Fibroblast of the aortic adventitia (primary cell): ENCODE measurements at places on chromosomes 1 and 21.

DNA sequence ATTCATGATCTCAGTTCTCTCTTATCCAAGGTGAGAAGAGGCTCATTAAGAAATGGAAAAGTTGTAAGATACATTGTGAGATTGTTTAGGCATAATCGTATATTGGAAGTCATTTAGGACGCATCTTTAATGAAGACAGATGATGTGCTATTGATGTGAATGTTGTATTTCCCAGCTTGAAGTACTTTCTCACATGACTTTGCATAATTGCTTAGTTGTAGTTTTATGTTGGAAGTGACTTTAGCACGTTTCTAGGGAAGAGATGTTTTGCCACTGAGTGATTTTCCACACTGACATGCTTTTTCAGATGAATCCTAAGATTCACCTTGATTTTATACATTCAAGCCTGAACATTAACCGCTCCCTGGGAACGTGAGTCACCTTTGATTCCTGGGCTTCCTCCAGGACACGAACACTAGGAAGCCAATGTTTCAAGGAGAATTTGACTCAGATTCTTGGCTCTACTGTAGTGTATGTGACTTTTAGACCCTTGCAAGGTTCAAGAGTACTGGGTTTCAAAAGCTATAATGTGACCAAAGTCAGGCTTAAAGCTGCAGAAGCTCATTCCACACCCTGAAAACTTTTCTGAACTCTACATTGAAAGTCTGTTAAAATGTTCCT, 27.9 kb downstream of the ANGEL2 start:
- DNase-seq, result peak; percentile 58

GRCh38 chr1:31959521-31960340, 21.6 kb upstream of the PTP4A2 start:
- DNase-seq, result no peak

DNA sequence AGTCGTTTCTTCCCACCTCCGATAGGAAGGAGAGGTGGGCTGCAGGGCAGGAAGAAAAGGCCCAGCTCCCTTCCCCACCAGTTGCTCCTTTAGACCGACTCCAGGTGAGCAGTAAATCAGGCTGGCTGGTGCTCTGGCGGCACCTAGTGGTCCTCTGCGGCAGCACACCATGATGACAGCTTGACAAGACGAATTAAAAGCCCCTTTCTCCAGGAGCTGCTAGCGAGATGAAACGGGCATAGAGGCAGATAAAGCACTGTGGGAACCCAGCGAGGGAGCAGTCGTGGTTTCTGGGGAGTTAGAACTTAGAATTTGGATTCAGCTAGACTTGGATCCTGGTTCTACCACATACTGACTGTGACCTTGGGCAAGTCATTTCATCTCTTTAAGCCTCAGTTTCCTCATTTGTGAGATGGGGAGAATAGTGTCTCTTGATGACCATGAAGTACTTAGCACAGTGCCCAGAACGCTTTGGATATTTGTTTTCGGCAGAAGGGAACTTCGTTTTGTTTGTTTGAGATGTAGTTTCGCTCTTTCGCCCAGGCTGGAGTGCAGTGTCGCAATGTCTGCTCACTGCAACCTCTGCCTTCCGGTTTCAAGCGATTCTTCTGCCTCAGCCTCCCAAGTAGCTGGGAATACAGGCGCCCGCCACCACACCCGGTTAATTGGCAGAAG, 21.8 kb upstream of the COL9A2 start:
- peak; percentile 82 for DNase-seq

- no peak for DNase-seq
These were observed 27.8 kb downstream of the LRRC7 start for GRCh38 chr1:69595486-69595885.

DNA sequence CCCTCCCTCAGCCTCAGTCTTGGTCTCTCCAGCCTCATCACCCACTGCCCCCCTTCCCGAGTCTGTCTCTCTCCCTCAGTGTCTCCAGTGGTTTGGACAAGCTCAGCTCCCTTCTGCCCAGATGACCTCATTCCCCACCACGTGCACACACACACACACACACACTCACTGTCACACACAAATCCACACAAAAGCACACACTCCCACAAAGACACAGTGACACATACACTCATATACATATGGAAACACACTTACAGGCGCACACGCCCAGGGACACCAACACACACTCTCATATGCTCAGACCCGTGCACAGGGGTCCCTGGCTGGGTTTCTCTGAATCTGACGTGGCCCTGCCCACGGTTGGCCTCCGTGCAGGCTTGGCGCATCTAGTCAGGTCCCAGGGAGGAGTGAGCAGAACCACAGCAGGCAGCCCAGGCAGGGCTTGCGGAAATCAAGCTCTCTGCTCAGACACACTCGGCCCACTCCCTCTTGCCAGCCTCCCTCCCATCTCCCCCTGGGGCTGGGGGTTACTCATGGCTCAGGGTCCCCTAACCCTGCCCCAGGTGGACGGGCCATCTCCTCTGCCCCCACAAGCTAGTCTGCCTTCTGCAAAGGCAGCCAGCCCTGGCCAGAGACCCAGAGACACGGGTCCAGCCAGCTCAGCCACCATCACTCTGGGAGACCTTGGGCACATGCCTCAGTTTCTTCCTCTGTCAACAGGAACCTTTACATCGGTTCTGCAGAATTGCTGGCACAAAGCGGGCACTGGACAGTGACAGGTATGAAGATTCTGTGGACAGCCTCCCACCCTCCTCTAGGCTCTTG, 38.5 kb upstream of the FAM131C start:
- DNase-seq, result peak; percentile 90

DNA sequence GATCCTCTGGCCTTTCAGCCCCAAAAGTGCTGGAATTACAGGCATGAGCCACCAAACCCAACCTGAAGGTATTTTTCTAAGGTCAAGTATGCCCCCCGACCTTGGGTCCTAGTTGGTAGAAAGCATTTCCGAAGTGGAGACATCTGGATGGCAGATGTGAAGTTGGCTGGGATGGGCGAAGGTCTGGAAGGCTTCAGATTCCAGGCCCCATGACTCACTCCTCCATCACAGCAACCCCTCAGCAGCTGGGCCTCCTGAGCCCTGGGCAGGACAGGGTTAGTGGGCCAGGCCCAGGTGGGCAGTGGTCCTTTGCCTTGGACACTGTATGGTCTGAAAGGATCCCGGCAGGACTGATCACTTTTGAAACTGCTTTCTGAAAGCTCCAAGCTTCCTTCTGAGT, 23.3 kb downstream of the NAV1 start:
- DNase-seq, result peak; percentile 95

DNA sequence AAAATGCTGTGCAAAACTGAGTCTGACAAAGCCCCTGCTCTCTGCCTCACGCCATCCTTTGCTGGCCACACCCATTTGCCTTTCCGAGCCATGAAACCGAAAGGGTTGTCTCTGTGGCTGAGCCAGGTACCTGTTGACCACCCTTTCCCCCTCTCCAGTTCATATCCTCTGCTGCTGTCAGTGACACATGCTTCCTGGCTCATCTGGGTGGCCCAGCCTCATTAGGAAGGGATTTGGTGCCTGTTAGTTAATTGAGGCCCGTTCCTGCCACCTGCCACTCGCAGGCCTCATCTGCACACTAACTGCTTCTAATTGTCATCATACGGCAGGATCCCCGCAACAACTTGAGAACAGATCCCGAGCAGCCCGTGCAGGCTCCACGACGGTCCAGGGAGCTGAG, 79.2 kb downstream of the OLIG1 start:
- DNase-seq, result no peak

DNA sequence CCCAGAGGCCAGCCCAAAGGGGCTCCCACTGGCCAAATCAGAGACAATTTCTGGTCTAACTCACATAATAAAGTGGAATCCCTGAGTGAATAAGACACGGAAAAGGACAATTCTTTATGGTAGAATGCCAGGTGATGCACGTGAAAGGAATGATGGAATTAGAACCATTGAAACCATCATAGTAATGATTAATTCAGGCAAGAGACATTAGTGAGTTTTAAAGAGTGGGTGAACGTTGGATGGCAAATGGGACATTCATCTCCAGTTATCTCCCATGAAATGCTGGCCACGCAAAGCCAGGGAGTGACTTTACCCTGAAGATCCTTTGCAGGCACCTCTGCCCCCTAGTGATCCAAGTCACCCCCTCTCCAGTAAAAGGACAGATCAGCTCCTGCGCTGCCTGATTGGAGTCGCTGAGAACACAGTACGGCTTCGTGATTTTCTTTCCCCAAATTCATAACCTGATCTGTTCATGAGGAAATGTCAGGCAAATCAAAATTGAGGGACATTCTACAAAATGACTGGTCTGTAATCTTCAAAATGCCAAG, 87.5 kb downstream of the AJAP1 start:
- no peak for DNase-seq

- no peak for DNase-seq
These were observed 173.1 kb downstream of the HMCN1 start for GRCh38 chr1:185907246-185907645.

- DNase-seq, result no peak
These were observed 6.8 kb upstream of the HAX1 start for GRCh38 chr1:154265586-154265985.

- DNase-seq, result no peak
These were observed 18.5 kb downstream of the TNFRSF1B start for GRCh38 chr1:12185036-12185917.

GRCh38 chr1:218480588-218481099, 135.5 kb downstream of the TGFB2 start:
- peak; percentile 85 for DNase-seq

- DNase-seq, result no peak
These were observed 113.9 kb downstream of the MATN1 start for GRCh38 chr1:30609336-30609998.

GRCh38 chr1:155591770-155592169, 18.2 kb upstream of the MSTO1 start:
- DNase-seq, result peak; percentile 84

DNA sequence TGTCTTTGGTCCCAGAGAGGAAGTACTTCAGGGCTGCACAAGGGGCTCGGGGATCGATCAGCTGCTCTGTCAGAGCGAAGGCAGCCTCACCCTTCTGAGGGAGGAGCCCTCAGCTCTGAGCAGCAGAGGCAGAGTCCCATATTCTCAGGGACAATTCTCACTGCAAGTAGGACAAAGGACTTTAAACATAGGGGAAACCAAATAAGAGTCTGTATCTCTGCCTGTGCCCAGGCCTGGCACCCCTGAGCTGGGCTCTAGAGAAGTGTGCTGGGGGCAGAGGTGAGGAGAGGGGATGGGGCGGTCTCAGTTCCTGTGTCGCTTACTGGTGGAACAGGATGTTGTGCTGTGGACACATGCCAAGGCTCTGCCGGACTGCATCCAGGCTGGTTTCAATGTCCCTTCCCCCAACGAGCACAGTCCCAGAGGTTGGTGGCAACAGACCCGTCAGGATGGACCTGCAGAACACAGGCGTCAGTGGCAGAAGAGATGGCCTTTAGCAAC, 76.6 kb downstream of the ABCA4 start:
- DNase-seq, result no peak

GRCh38 chr1:51669816-51670215, 52.9 kb downstream of the OSBPL9 start:
- DNase-seq, result no peak

GRCh38 chr21:28402616-28402989, 590.1 kb downstream of the LTN1 start:
- DNase-seq, result peak; percentile 39

GRCh38 chr1:109762821-109763645, 690 bp downstream of the EPS8L3 start:
- peak; percentile 68 for DNase-seq

GRCh38 chr1:17550729-17551584, 11.5 kb downstream of the ARHGEF10L start:
- no peak for DNase-seq
